ENCODE measurements at places on chromosomes 13 and 19.

DNA sequence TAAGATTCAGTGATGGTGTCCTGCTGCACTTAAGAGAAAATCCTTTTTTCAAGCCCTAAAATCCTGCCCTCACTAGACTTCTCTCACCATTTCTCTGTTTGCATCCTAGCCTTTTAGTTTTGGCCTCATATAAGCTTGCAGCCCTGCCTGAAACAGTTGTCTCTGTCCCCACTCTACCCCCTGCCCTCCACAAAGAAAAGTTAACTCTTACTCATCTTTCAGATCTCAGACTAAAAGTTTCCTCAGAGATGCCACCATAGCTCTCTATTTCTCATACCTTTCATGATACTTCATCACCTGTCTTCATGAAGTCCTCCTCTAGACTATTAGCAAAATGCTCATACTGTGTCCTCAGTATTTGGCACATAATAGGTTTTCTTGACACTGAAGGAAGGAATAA, 33.1 kb downstream of the ITM2B start:
- DNase-seq = no peak

- DNase-seq = no peak
Observed at GRCh38 chr13:60757501-60758215, 360.6 kb downstream of the TDRD3 start.

DNA sequence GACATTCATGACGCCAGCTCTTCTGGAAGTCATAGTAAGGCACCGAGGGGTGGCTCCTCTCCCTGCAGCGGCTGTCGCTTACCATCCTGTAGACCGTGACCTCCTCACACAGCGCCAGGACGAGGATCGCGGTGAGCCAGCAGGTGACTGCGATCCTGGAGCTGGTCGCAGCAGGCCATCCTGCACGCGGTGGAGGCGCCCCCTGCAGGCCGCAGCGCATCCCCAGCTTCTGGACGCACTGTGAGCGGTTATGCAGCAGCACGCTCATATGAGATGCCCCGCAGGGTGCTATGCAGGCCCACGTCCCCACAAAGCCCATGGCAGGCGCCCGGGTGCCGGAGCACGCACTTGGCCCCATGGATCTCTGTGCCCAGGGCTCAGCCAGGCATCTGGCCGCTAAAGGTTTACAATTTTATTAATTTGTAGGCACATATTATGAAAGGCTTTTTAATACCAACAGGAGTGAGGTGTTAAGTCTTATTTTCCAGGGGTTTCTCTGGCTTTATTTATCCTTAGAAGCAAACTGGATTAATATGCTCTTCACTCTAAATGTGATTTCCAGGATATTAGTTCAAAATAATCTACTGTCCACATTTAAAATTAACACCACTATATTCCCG, 35.6 kb upstream of the PSPC1 start:
- DNase-seq = no peak

- DNase-seq = no peak
Observed at GRCh38 chr13:29926098-29926476, 75.7 kb upstream of the UBL3 start.

GRCh38 chr13:73940098-73940497, 194.1 kb downstream of the KLF12 start:
- DNase-seq = no peak

- DNase-seq = no peak
Observed at GRCh38 chr13:68715651-68716050, 1392.0 kb upstream of the ATXN8OS start.

GRCh38 chr19:8320564-8321066, 560 bp downstream of the NDUFA7 start:
- DNase-seq = no peak

DNA sequence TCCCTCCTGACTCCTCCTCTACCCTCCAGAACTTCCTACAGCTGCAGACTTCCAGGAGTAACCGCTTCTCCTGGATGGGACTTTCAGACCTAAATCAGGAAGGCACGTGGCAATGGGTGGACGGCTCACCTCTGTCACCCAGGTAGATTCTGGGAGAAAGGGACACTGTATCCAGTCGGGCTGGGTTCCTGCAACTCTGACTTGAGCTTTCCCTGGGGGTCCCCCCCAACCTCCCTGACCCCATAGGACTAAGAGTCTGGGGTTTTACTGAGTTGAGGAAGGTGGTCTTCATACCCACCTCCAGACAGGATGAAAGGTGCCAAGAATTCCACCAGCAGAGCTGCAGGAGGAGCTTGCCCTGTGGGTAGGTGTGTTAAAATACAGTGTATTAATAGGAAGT, 4.4 kb downstream of the CLEC4M start:
- no peak for DNase-seq

GRCh38 chr19:827710-828321, at the start of gene AZU1:
TSS of gene AZU1 (plus strand) at chr19:827837. CDS start at chr19:827847, 10 bp downstream.
- no peak for DNase-seq

All from left forelimb (tissue), 1 donor.